ENCODE measurements at places on chromosomes 5 and 9. TPM values are rescaled to one million over a fixed set of nuclear protein-coding genes. Genes with fewer than 3 reads are reported as not detected.

Gene FOXI1
- polyA plus RNA-seq, result 0.03 TPM

Gene CDKN2A
- 0.15 TPM for polyA plus RNA-seq

Gene SLC6A7
- 5.7 TPM for polyA plus RNA-seq

Gene NFIB
- 16.6 TPM for polyA plus RNA-seq

Gene MEF2C
- 14.4 TPM for polyA plus RNA-seq

Gene GZMA
- 14.9 TPM for polyA plus RNA-seq

Gene CPEB4
- 46.6 TPM for polyA plus RNA-seq

Gene SLC45A2
- 0.12 TPM for polyA plus RNA-seq

Gene SPINK6
- not detected for polyA plus RNA-seq

Gene FOXD4L5
- 0.09 TPM for polyA plus RNA-seq

Gene TXNDC15
- polyA plus RNA-seq, result 39.0 TPM

Gene FCN2
- polyA plus RNA-seq, result 0.04 TPM

Gene TGFBR1
- 28.6 TPM for polyA plus RNA-seq

Gene IL13
- polyA plus RNA-seq, result 0.07 TPM

Gene UGT3A1
- 142 TPM for polyA plus RNA-seq

Gene ABHD17B
- polyA plus RNA-seq, result 22.9 TPM

Gene ZNF608
- 44.2 TPM for polyA plus RNA-seq

Gene AHRR
- polyA plus RNA-seq, result 3.9 TPM

Gene CMBL
- polyA plus RNA-seq, result 61.2 TPM

Gene TPPP
- polyA plus RNA-seq, result 8.8 TPM

Gene OR13J1
- polyA plus RNA-seq, result 0.21 TPM

Gene CRAT
- polyA plus RNA-seq, result 84.3 TPM

Gene PCDHA6
- 0.85 TPM for polyA plus RNA-seq

Gene MARCHF3
- polyA plus RNA-seq, result 6.5 TPM

Gene FAM221B
- 0.10 TPM for polyA plus RNA-seq

Gene GFI1B
- 6.2 TPM for polyA plus RNA-seq

Gene ARHGEF28
- 16.6 TPM for polyA plus RNA-seq

Gene PCDH1
- 29.4 TPM for polyA plus RNA-seq

Gene OR1L1
- not detected for polyA plus RNA-seq

Gene PTGER4
- 11.6 TPM for polyA plus RNA-seq

Gene APBB3
- polyA plus RNA-seq, result 27.2 TPM

Gene SPATA31A3
- polyA plus RNA-seq, result not detected

Gene PCDHGA8
- polyA plus RNA-seq, result 0.19 TPM

Gene ANKRD18B
- polyA plus RNA-seq, result 0.22 TPM

Measured in large intestine (tissue), 12 donors.